Caco-2 (cell line): ENCODE measurements at places on chromosomes 4 and X. TPM values are rescaled to one million over a fixed set of nuclear protein-coding genes. Genes with fewer than 3 reads are reported as not detected.

DNA sequence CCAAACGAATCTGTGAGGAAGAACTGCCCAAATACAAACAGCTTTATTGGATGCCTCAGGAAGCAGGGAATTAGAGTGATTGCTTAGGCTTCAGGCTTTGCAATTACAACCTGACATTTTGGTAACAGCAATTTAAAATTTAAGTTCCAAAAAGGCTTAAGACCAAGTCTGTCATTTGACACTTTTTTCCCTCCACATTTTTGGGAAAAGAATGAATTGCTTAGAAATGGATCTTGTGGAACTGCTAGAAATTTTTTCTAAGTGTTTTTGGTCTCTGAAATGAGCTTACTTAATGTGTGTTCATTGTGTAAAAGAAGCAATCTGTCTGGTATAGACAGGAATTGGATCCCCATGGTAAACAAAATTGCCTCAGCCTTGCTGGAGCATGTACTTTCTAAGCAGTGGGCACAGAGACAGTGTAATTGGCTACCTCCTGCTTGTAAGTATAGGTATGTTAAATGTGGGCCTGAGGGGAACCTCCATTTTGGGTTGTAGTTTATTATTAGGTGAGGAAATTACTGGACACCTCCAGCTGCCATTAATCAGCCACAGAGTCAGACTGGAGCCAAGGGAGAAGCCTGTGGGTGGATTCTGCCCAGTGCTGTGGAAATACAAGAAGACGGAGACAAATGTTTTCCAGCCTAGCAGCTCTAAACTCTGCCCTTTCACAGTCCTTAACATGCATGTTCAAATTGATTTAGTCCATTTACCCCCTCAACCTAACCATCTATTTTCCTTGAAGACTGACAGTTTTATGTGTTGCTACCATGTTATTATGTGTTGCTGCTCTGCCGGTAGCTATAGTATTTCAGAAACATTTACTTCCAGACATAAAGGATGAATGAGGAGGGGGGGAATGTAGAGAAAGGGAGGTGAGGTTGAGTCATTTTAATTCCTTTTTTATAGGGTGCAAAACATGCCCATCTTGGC, 473.0 kb downstream of the SPRY1 start:
- no peak overlapping the region for H3K27ac ChIP-seq
- H3K27me3 ChIP-seq = no peaks in the 10 kb centered on the region
- no peaks in the 10 kb centered on the region for H3K36me3 ChIP-seq
- no peak for DNase-seq
- H3K4me1 ChIP-seq = no peaks in the 10 kb centered on the region; the same call in 1 of the 2 replicates

- no peaks in the 10 kb centered on the region for H3K4me1 ChIP-seq
- no peak overlapping the region for H3K4me3 ChIP-seq
- H3K27me3 ChIP-seq = no peaks in the 10 kb centered on the region
- DNase-seq = no peak
Measured at GRCh38 chr4:105025263-105026017, 121.2 kb upstream of the TET2 start.

- no peak overlapping the region for H3K27ac ChIP-seq
- no peak for DNase-seq
- no peak overlapping the region for H3K4me3 ChIP-seq
- H3K27me3 ChIP-seq = no peaks in the 10 kb centered on the region
- H3K36me3 ChIP-seq = no peaks in the 10 kb centered on the region
Measured at GRCh38 chr4:62627141-62627540, 1427.0 kb downstream of the ADGRL3 start.

DNA sequence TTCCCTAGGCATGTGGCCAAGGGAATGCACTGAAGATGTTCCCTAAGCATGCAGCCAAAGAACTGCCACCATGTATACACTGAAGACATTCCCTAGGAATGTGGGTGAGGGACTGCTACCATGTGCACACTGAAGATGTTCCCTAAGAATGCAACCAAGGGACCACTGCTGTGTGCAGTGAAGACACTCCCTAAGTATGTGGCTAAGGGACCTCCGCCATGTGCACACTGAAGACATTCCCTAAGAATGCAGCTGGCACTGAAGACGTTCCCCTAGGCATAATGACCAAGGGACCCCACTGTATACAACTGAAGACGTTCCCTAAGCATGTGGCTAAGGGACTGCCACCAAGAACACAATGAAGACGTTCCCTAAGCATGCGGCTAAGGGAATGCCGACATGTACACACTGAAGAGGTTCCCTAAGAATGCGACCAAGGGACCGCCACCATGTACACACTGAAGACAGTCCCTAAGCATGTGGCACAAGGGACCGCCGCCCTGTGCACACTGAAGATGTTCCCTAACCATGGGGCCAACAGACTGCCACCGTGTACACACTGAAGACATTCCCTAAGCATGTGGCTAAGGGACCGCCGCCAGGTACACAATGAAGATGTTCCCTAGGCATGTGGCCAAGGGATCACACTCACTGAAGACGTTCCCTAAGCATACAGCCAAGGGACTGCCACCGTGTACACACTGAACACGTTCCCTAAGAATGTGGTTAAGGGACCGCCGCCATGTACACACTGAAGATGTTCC, 25.6 kb downstream of the DHRSX start:
- H3K4me1 ChIP-seq = peaks cover 57% of the 10 kb centered on the region
- peak overlapping the region; percentile 96 for H3K27ac ChIP-seq
- DNase-seq = no peak
- H3K36me3 ChIP-seq = peaks cover 3% of the 10 kb centered on the region; the same call in 1 of the 2 replicates

GRCh38 chr4:150948074-150948473, 67.0 kb downstream of the LRBA start:
- no peak for DNase-seq
- H3K27me3 ChIP-seq = no peaks in the 10 kb centered on the region
- H3K4me3 ChIP-seq = no peak overlapping the region
- H3K36me3 ChIP-seq = no peaks in the 10 kb centered on the region
- no peak overlapping the region for H3K27ac ChIP-seq

GRCh38 chr4:72186714-72187113, 154.9 kb downstream of the NPFFR2 start:
- H3K4me1 ChIP-seq = no peaks in the 10 kb centered on the region
- no peak overlapping the region for H3K4me3 ChIP-seq
- no peak for DNase-seq
- H3K27ac ChIP-seq = no peak overlapping the region
- H3K36me3 ChIP-seq = no peaks in the 10 kb centered on the region

DNA sequence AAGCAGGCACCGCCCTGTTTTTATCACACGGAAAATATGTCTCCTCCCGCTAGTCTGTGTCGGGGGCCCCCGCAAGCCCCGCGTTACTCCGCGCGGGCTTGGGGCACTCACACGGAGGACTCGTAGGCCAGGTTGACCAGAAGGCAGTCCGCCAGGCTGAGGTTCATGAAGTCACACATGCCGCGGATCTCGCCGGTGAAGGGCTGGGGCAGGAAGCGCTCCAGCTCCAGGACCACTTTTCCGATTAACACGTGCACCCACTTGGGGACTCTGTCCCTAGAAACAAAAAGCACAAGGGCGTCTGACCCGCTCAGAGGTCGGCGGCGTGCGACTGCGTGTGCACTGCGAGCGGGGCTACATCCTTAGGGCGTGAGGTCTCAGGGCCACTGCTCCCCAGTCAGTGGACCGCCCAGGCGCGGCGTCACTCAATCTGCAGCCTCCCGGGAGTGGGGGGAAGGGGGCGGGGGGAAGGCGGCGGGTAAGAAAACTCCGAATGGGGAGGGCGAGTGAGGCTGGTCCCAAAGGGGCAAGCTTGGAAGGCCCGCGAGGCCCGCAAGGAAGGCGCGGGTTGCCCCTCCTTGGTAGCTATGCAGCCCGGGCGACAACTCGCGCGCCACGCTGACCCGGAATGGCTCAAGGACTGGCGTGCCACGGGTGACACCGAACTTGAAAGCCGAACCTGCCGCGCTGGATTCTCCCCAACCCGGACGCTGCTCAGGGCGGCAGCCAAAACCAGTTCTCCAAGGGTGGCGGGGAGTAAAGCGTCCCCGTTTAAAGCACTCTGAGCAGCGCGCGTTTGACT, 722 bp downstream of the NAAA start:
- H3K4me1 ChIP-seq = 0 out of 2 replicates have a peak, but pooled peaks cover 3% of the 10 kb centered on the region
- no peaks in the 10 kb centered on the region for H3K27me3 ChIP-seq
- peak overlapping the region; percentile 45 for H3K4me3 ChIP-seq

DNA sequence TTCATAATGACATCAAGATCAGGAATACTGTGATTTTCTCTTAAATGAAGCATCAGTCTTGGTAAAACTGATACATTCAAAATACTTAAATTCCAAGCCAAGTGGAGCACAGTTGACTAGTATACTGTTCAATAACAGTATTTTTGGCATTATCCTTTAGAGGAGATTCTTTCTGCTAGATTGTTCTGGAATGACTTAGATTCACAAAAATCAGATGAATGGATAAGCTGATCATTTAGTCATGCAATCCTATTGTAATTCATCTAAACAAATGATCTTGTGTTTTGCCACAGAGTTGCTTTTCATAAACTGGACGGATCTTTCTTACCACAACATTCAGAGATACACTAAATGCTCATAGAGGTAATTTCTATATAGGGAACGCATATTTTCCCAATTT, 232.0 kb downstream of the CXXC4 start:
- H3K27ac ChIP-seq = no peak overlapping the region
- H3K36me3 ChIP-seq = no peaks in the 10 kb centered on the region
- H3K4me1 ChIP-seq = no peaks in the 10 kb centered on the region
- no peak for DNase-seq
- no peaks in the 10 kb centered on the region for H3K27me3 ChIP-seq

GRCh38 chr4:29153642-29154041, 1566.5 kb upstream of the PCDH7 start:
- no peak for DNase-seq
- no peaks in the 10 kb centered on the region for H3K27me3 ChIP-seq
- H3K4me1 ChIP-seq = no peaks in the 10 kb centered on the region
- no peaks in the 10 kb centered on the region for H3K36me3 ChIP-seq
- no peak overlapping the region for H3K4me3 ChIP-seq
- no peak overlapping the region for H3K27ac ChIP-seq

GRCh38 chr4:105710012-105710600, 1.5 kb downstream of the GSTCD start:
- H3K36me3 ChIP-seq = no peaks in the 10 kb centered on the region
- no peaks in the 10 kb centered on the region; the same call in 1 of the 2 replicates for H3K4me1 ChIP-seq
- H3K27me3 ChIP-seq = no peaks in the 10 kb centered on the region
- H3K27ac ChIP-seq = no peak overlapping the region
- DNase-seq = no peak
- peak overlapping the region; percentile 54 for H3K4me3 ChIP-seq

- no peaks in the 10 kb centered on the region for H3K36me3 ChIP-seq
- no peaks in the 10 kb centered on the region for H3K4me1 ChIP-seq
- no peaks in the 10 kb centered on the region for H3K27me3 ChIP-seq
- DNase-seq = no peak
- no peak overlapping the region for H3K27ac ChIP-seq
Measured at GRCh38 chr4:55241461-55241860, 104.6 kb upstream of the SRD5A3 start.

DNA sequence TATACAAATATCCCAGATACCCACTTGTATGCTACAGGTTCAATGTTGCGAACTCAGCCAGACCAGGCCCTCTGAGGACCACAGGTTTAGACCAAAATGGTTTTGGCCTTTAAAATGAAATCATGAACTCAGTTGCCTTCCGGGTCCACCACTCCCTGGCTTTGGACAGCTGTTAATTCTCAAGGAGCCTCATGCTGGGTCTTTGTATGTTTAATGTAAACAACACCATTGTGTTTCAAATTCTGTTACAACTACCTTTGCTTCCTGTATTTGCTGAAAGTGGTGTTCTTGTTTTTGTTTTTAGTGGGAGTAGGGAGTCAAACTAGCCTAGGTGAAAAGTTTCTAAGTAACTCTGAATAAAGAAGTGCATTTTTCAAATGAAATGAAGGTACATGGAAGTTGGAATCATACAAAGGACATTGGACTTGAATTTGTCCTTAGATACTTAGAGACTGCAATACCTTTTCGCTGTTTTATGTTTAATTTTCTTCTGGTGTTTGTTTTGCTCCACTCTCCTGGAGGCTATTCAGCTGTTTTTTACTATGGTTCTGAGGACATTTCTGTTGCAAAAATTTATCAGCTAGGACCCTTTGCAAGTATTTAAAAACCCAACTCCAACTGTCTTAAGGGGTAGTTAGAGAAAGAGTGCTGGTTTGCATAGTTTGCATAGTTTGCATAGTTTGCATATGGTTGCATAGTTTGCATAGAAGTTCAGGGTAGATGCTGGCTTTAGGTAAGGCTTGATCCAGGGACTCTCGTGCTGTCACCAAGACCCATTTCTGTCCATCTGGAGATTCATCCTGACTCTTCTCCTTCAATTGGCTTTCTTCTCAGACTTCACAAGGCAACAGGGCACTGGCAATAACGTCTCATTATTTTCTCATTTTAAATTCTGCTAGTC, 70.1 kb downstream of the MID1IP1 start:
- no peaks in the 10 kb centered on the region for H3K27me3 ChIP-seq
- no peak for DNase-seq
- H3K4me3 ChIP-seq = no peak overlapping the region

- H3K27ac ChIP-seq = no peak overlapping the region
- H3K4me1 ChIP-seq = no peaks in the 10 kb centered on the region
- H3K36me3 ChIP-seq = no peaks in the 10 kb centered on the region
Measured at GRCh38 chr4:4394644-4395043, 7.7 kb downstream of the NSG1 start.

DNA sequence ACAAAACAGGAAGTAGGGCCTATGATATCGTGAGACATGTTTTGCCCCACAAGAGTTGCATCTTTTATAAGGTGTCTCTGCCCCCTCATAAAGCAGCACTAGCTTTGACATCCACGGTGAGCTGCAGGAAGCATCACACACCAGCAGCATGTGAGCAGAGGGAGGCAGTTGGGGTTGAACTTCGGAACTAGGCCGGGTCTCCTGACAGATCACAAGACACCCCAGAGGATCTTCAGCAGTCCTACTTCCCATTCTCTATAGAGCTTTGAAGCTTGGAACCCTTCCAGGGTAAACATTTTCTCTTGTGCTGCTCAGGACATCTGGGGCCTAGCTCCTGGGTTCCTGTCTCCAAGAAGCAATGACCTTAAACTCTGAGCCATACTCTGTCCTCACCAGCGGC, 27.5 kb downstream of the YY2 start:
- H3K27ac ChIP-seq = no peak overlapping the region
- H3K27me3 ChIP-seq = no peaks in the 10 kb centered on the region
- no peaks in the 10 kb centered on the region for H3K36me3 ChIP-seq
- DNase-seq = no peak
- H3K4me3 ChIP-seq = no peak overlapping the region
- peaks cover 6% of the 10 kb centered on the region; the same call in 1 of the 2 replicates for H3K4me1 ChIP-seq

Gene SMIM10
- total RNA-seq = 6.0 and 7.9 TPM in 2 replicates

Gene CLGN
- 2.6 and 5.5 TPM in 2 replicates for total RNA-seq

Gene FOXR2
- not detected in 2 replicates for total RNA-seq

Gene STPG2
- not detected in 2 replicates for total RNA-seq

Gene LUZP4
- total RNA-seq = not detected in 2 replicates

Gene TEX28
- total RNA-seq = not detected in 2 replicates

Gene HS6ST2
- total RNA-seq = 33.7 and 34.9 TPM in 2 replicates

Gene TMEM150C
- 5.0 and 5.7 TPM in 2 replicates for total RNA-seq

Gene FAM9C
- not detected in 2 replicates for total RNA-seq

Gene DDIT4L
- total RNA-seq = 4.0 and 4.7 TPM in 2 replicates

Gene RIPPLY1
- total RNA-seq = not detected in 2 replicates

Gene IL21
- total RNA-seq = not detected in 2 replicates

Gene ZNF157
- total RNA-seq = not detected in 2 replicates

Gene UCP1
- 0.51 and 0.54 TPM in 2 replicates for total RNA-seq
